CD4-positive, alpha-beta T cell treated with Interleukin-2 at 100 ng/mL for 4 hours (primary cell): ENCODE measurements at places on chromosomes 13 and 19.

GRCh38 chr19:51091126-51091525 is 8.4 kb upstream of the KLK14 start:
- no peak for DNase-seq

- DNase-seq = no peak
Observed at GRCh38 chr19:38385804-38386257, 2.0 kb downstream of the GGN start.

DNA sequence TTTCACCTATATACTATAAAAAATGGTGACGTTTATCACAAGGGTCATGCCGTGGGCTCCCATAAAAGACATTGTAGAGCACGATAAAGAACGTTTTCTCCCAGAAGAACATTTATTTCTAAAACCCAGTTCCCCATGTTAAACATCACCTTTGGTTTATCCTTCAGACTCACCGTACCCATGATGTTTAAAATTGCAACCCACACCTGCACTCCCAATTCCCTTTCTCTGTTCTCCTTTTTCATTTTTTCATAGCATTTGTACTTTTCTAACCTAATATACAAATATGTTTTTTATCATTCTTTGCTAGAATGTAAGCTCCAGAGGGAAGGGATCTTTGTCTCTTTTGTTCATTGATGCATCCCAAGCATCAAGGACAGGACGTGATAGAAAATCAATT is 2.0 kb downstream of the RCBTB2 start:
- DNase-seq = no peak

GRCh38 chr19:31348481-31349159 is 616 bp downstream of the TSHZ3 start:
- no peak for DNase-seq

GRCh38 chr19:30387311-30388115 is 15.3 kb downstream of the ZNF536 start:
- no peak for DNase-seq

DNA sequence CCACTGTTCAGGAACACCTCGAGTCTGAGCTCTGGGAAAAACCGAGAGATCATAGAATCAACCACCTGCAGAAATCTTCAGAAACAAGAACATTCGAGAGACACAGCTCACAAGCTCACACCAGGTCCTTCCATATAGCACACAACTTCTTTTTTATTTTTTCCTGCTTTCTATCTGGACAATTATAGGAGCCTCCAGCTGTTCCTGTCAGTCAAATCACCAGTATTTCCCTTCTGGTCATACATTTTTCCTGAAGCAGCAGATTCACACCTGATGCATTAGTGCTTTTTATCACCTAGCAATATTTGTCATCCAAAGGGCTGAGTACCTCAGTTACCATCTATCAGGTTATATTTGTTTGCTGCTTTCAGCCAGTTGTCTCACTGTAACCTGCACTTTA is 323.5 kb downstream of the FOXO1 start:
- no peak for DNase-seq

- DNase-seq = no peak
Observed at GRCh38 chr19:23384858-23385257, 10.4 kb downstream of the ZNF91 start.

DNA sequence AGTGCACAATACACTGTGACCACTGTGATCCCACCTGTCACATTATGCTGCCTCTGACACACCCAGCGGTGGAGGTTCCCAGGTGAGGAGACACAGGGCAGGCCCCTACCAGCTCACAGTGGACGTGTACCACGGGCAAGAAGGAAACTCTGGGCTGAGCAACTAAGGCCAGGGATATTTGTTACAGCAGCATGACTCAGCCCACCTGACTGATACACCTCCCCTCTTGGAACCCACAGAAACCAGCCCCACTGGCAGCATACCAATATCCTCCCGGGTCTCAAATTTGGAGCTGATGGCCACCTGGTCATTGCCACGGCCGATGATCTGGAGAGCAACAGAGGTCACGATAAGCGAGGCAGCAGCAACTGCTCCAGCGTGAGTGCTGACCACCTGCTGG is 14.9 kb downstream of the KLC3 start:
- DNase-seq = no peak

- no peak for DNase-seq
Observed at GRCh38 chr19:32896516-32897214, 27.1 kb upstream of the SLC7A9 start.

- no peak for DNase-seq
Observed at GRCh38 chr13:73938372-73939070, 195.7 kb downstream of the KLF12 start.
